ENCODE measurements at places on chromosomes 2 and 18. TPM values are rescaled to one million over a fixed set of nuclear protein-coding genes. Genes with fewer than 3 reads are reported as not detected.

GRCh38 chr2:31967790-31968189, 43.0 kb downstream of the MEMO1 start:
- DNase-seq, result no peak
- H3K4me1 ChIP-seq, result peaks cover 3% of the 10 kb centered on the region
- no peak overlapping the region for H3K4me3 ChIP-seq
- H3K27ac ChIP-seq, result no peak overlapping the region
- no peaks in the 10 kb centered on the region for H3K27me3 ChIP-seq

GRCh38 chr2:57022496-57022895, 838.7 kb downstream of the CCDC85A start:
- DNase-seq, result no peak
- no peaks in the 10 kb centered on the region for H3K36me3 ChIP-seq
- H3K27me3 ChIP-seq, result no peaks in the 10 kb centered on the region
- H3K4me1 ChIP-seq, result no peaks in the 10 kb centered on the region

Gene CFC1
- 16.1 TPM for total RNA-seq

Gene ZBTB14
- 12.2 TPM for total RNA-seq

GRCh38 chr2:236636261-236636660, 66.6 kb downstream of the ACKR3 start:
- DNase-seq, result no peak
- no peaks in the 10 kb centered on the region for H3K27me3 ChIP-seq
- H3K4me1 ChIP-seq, result peaks cover 30% of the 10 kb centered on the region
- no peaks in the 10 kb centered on the region for H3K36me3 ChIP-seq

GRCh38 chr18:74540652-74541421, 6.5 kb downstream of the CNDP1 start:
- H3K27me3 ChIP-seq, result no peaks in the 10 kb centered on the region
- no peak for DNase-seq
- H3K27ac ChIP-seq, result no peak overlapping the region
- peaks cover 28% of the 10 kb centered on the region for H3K4me1 ChIP-seq
- H3K4me3 ChIP-seq, result no peak overlapping the region

DNA sequence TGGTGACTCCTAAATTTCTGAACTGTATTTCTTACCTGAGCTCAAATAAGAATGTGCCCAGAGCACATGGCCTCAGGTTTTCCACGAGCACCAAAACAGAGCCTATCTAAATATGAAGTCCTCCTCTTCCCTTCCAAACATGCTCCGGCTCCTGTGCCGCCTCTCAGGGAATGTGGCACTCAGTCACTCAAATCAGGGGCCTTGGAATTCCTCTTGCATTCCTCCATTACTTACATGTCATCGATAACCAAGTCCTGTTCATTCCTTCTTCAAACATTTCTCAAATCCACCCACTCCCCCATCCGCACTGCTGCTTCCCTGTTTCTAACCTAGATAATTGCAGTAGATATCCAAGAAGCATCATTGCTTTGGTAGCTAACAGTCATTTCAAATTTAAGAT, 151.4 kb downstream of the CHST9 start:
- H3K27me3 ChIP-seq, result no peaks in the 10 kb centered on the region
- H3K27ac ChIP-seq, result no peak overlapping the region
- no peak for DNase-seq
- H3K36me3 ChIP-seq, result no peaks in the 10 kb centered on the region
- no peaks in the 10 kb centered on the region for H3K4me1 ChIP-seq
- H3K4me3 ChIP-seq, result no peak overlapping the region

DNA sequence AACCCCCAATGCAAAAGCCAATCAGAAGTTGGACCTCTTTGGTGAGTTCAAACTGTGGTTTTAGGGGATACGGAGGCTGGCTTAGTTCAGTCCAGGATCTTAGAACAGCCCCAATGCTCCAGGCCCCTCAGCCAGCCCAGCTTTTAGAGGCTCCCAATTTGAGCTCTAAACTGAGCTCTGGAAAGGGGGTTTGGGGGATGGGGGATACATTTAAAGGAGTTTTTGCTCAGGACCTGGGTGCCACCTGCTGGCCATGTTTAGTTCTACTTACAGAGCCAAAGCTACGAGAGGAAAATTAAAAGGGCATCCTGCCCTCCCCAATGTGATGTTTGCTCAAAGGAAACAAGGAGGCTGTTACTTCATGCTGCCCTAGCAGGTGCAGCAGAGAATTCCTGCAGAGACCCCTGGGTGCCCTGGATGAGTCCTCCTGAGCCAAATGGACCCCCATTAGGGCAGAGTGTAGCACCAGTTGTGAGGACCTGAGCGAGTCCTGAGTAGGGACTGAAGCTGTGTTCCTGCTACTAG, 15.9 kb upstream of the TMEM214 start:
- H3K36me3 ChIP-seq, result no peaks in the 10 kb centered on the region
- H3K27me3 ChIP-seq, result no peaks in the 10 kb centered on the region
- H3K27ac ChIP-seq, result no peak overlapping the region

Gene SLC23A3
- 8.2 TPM for total RNA-seq

- no peaks in the 10 kb centered on the region for H3K4me1 ChIP-seq
- DNase-seq, result no peak
- H3K27ac ChIP-seq, result no peak overlapping the region
- H3K4me3 ChIP-seq, result no peak overlapping the region
- H3K36me3 ChIP-seq, result no peaks in the 10 kb centered on the region
Observed at GRCh38 chr18:6031002-6031401, 135.7 kb upstream of the TMEM200C start.

GRCh38 chr2:241228860-241229516, 40.5 kb downstream of the ANO7 start:
- no peak for DNase-seq
- H3K4me1 ChIP-seq, result peaks cover 10% of the 10 kb centered on the region
- peaks cover 64% of the 10 kb centered on the region for H3K36me3 ChIP-seq
- no peak overlapping the region for H3K4me3 ChIP-seq
- no peaks in the 10 kb centered on the region for H3K27me3 ChIP-seq

GRCh38 chr2:164453656-164454305, 167.5 kb downstream of the GRB14 start:
- H3K4me1 ChIP-seq, result no peaks in the 10 kb centered on the region
- H3K36me3 ChIP-seq, result no peaks in the 10 kb centered on the region
- H3K4me3 ChIP-seq, result no peak overlapping the region
- H3K27me3 ChIP-seq, result no peaks in the 10 kb centered on the region
- no peak for DNase-seq

GRCh38 chr18:49238433-49239042, 221.9 kb downstream of the DYM start:
- H3K4me1 ChIP-seq, result no peaks in the 10 kb centered on the region
- DNase-seq, result no peak
- H3K36me3 ChIP-seq, result no peaks in the 10 kb centered on the region
- H3K4me3 ChIP-seq, result no peak overlapping the region

- no peak overlapping the region for H3K4me3 ChIP-seq
- H3K4me1 ChIP-seq, result no peaks in the 10 kb centered on the region
- no peaks in the 10 kb centered on the region for H3K27me3 ChIP-seq
Observed at GRCh38 chr2:216031960-216032689, 18.8 kb upstream of the MREG start.

DNA sequence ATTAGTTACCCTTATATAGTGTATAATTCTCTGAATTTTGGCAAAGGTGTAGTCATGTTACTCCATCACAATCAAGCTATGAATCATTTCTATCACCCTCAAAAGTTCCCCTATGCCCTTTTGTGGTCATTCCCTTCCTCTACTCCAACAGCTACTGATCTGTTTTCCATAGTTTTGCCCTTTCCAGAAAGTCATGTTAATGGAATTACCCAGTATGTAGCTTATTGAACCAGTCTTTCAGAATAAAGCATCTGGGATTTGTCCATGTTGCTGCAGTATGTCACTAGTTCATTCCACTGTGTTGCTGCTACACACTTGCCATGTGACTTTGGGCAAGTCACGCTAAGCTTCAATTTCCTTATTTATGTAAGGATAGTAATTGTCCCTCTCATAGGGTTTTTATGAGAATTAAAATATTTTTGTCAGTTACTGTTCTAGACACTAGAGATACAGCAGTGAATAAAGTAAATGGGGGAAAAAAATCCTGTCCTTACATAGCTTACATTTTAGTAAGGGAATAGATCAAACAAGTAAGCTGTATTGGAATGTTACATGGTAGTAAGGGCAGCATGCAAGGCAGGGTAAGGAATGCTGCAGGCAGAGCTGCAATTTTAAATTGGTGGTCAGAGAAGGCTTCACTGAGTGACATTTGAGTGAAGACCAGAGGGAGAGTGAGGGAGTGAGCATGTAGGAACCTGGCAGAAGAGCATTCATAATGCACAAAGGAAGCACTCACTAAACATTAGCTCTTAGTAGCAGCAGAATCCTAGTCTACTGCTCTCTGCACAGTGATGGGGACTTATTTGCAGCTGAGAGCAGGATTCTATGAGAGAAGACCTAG, 80.3 kb upstream of the TSPYL6 start:
- H3K27me3 ChIP-seq, result no peaks in the 10 kb centered on the region
- DNase-seq, result no peak
- H3K4me3 ChIP-seq, result no peak overlapping the region

GRCh38 chr2:22673529-22673928, 711.5 kb upstream of the KLHL29 start:
- H3K4me3 ChIP-seq, result no peak overlapping the region
- H3K27ac ChIP-seq, result no peak overlapping the region
- H3K4me1 ChIP-seq, result no peaks in the 10 kb centered on the region
- H3K36me3 ChIP-seq, result no peaks in the 10 kb centered on the region
- no peak for DNase-seq

- no peak for DNase-seq
- no peak overlapping the region for H3K4me3 ChIP-seq
- no peak overlapping the region for H3K27ac ChIP-seq
- H3K27me3 ChIP-seq, result no peaks in the 10 kb centered on the region
- no peaks in the 10 kb centered on the region for H3K36me3 ChIP-seq
Observed at GRCh38 chr2:226760412-226761194, 39.0 kb downstream of the IRS1 start.

Gene CELF4
- 4.7 TPM for total RNA-seq

DNA sequence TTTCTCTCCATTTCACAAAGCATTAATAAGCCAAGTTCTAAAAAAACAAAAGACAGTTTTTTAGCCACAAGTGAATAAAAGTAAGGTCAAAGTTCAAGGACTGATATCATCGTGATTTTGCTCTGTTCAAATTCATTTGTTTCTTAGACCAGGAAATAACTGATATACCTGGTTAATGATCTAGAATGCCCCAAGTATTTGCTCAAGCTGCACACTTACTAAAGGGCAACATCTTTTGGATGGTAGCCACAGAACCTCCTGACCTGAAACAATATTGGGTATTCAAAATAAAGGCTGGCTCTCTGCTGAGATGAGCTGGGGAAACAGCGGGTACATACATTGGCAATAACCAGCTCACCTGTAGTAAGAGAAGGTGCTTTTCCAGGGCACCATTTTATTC, 314.7 kb upstream of the LYPD1 start:
- H3K27ac ChIP-seq, result no peak overlapping the region
- H3K27me3 ChIP-seq, result no peaks in the 10 kb centered on the region
- no peak for DNase-seq
- H3K4me1 ChIP-seq, result no peaks in the 10 kb centered on the region

- peaks cover 4% of the 10 kb centered on the region for H3K4me1 ChIP-seq
- H3K36me3 ChIP-seq, result no peaks in the 10 kb centered on the region
- DNase-seq, result no peak
- H3K27me3 ChIP-seq, result no peaks in the 10 kb centered on the region
- no peak overlapping the region for H3K4me3 ChIP-seq
- no peak overlapping the region for H3K27ac ChIP-seq
Observed at GRCh38 chr2:168583064-168583709, 127.1 kb downstream of the CERS6 start.

GRCh38 chr2:100742277-100743254, 77.4 kb upstream of the NPAS2 start:
- H3K4me1 ChIP-seq, result no peaks in the 10 kb centered on the region
- H3K4me3 ChIP-seq, result no peak overlapping the region
- no peak for DNase-seq

DNA sequence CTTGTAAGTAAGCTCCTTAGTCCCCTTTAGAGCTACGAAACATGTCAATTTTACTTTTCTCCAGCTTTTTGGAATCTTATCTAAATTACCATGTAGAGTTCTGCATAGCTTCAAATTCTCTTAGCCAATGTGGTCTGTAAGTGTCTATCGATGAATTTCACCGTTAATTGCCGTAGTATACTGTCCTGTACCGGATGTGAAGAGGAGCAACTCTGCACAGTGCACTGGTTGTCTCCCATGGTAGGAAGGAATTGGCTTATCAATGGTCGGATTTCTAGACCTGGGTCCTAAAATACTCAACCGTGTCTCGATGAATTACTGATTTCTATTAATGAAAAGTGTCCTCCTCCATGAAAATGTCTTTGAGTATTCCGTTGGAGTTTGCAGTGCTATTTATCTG, 1.9 kb downstream of the NOP58 start:
- H3K4me1 ChIP-seq, result peaks cover 34% of the 10 kb centered on the region
- no peak for DNase-seq
- H3K36me3 ChIP-seq, result no peaks in the 10 kb centered on the region
- no peak overlapping the region for H3K4me3 ChIP-seq
- no peak overlapping the region for H3K27ac ChIP-seq

Gene MAP2
- 14.2 TPM for total RNA-seq

GRCh38 chr2:20190876-20191713, 33.8 kb downstream of the SDC1 start:
- peak overlapping the region; percentile 24 for H3K27ac ChIP-seq
- DNase-seq, result no peak
- no peaks in the 10 kb centered on the region for H3K27me3 ChIP-seq
- H3K36me3 ChIP-seq, result no peaks in the 10 kb centered on the region

GRCh38 chr2:70806620-70807019, 13.8 kb downstream of the CLEC4F start:
- DNase-seq, result no peak
- no peaks in the 10 kb centered on the region for H3K36me3 ChIP-seq
- H3K4me1 ChIP-seq, result peaks cover 9% of the 10 kb centered on the region
- H3K27ac ChIP-seq, result no peak overlapping the region
- no peak overlapping the region for H3K4me3 ChIP-seq

Gene SCG2
- 13.0 TPM for total RNA-seq

Gene BMP10
- not detected for total RNA-seq

Gene TCF7L1
- 2.1 TPM for total RNA-seq

DNA sequence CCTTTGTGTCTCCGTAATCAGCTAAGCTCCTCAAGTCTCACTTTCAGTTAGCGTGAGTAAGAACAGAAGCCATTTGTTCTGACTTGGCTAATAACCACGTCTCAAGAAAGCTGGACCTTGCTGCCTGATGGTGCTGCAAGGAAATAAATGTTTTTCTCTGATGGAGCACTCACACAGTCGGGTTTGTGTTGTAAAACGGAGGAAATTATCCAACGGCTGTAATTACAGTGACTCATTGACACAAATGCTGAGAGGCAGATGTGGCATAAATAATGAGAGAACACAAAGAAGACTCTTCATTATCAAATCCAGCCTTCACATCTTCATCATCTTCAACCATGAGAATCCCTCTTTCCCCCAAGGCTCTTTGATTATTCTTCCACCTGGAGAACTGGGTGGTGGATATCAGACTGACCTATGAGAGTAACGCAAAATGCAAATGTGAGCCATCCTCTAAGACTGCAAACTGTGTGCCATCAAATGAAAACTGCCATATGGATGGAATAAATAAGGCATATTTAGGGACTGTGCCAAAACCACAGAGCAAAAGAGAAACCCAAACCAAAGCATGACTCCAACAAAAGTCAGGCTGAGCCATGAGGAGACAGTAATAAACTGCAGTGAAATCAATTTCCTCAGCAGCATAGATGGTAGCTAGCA, 252.6 kb downstream of the RND3 start:
- no peaks in the 10 kb centered on the region for H3K36me3 ChIP-seq
- H3K27me3 ChIP-seq, result no peaks in the 10 kb centered on the region
- H3K4me1 ChIP-seq, result no peaks in the 10 kb centered on the region

GRCh38 chr2:129062146-129062912, 743.7 kb upstream of the HS6ST1 start:
- no peaks in the 10 kb centered on the region for H3K27me3 ChIP-seq
- H3K36me3 ChIP-seq, result no peaks in the 10 kb centered on the region
- no peaks in the 10 kb centered on the region for H3K4me1 ChIP-seq
- DNase-seq, result no peak
- H3K4me3 ChIP-seq, result no peak overlapping the region
- H3K27ac ChIP-seq, result no peak overlapping the region

- no peaks in the 10 kb centered on the region for H3K4me1 ChIP-seq
- no peak overlapping the region for H3K4me3 ChIP-seq
- no peak overlapping the region for H3K27ac ChIP-seq
Observed at GRCh38 chr18:45090526-45091140, 409.9 kb downstream of the SETBP1 start.
